ENCODE measurements at places on chromosomes 13 and 19. TPM values are rescaled to one million over a fixed set of nuclear protein-coding genes. Genes with fewer than 3 reads are reported as not detected.

GRCh38 chr19:3792114-3792513 is 5.9 kb upstream of the MATK start:
- DNase-seq: no peak

DNA sequence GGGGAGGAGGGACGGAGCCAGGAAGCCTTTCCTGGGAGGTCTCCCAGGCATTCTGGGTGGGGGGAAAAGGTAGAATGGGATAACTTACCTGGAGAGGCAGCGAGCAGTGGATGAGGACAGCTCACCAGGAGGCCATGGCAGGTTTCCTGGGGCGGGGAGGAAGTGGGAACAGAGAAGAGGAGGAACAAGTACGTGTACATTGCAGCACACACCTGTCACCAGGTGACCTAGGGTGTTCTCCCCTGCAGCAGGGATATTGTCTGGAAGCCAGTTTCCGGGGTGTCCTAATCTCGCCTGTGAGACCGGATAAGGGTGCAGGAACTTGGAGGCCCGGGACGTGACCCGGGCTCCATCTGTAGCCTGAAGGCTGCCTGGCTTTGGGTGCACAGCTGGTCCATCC is at the start of gene FUT3:
TSS of gene FUT3 (minus strand) at position 148 of the 400 bp plus-strand sequence.
- DNase-seq: no peak

- DNase-seq: no peak
Observed at GRCh38 chr19:34731964-34732363, 2.1 kb upstream of the ZNF181 start.

DNA sequence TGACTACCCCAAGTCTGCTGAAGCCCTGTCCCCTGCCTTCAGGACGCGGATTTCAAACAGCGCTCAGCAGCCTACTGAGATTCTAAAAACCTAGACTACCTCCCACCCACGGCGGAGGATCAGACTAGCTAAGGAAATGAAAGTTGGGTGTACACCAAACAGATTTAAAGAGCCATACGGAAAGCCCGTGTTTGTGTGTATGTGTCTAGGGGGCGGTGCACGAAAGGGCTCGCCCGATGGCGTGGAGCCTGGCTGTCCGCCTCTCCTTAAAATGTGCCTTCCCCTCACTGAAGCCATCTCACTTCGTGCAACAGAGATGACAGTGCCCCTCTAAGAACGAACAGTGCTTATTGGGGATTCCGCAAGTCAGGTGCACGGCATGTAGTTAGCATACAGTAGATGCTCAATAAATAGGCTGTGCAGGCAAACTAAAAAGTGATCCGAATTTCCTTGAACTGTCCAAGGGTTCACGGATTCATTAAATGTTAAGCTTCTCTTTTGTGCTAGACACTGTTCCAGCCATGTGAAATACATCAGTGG is 639 bp downstream of the LENG1 start:
- DNase-seq: no peak

DNA sequence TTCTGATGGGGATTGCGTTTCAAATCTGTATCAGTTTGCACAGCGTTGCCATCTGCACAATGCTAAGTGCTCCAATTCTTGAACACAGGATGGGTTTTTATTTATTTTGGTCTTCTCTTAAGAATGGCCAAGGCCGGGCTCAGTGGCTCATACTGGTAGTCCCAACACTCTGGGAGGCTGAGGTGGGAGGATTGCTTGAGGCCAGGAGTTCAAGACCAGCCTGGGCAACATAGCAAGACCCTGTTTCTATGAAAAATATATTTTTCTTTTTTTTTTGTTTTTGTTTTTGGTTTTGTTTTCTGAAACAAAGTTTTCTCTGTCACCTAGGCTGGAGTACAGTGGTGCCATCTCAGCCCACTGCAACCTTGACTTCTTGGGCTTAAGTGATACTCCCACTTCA is 5.5 kb upstream of the YJEFN3 start:
- DNase-seq: no peak

- peak; percentile 61 for DNase-seq
Observed at GRCh38 chr13:110044551-110045111, 258.2 kb upstream of the IRS2 start.

- no peak for DNase-seq
Observed at GRCh38 chr19:16298334-16298733, 26.3 kb upstream of the KLF2 start.

GRCh38 chr13:40652588-40652940 is 13.9 kb downstream of the FOXO1 start:
- DNase-seq: no peak

GRCh38 chr13:31945202-31945961 is 86.2 kb upstream of the FRY start:
- DNase-seq: no peak

DNA sequence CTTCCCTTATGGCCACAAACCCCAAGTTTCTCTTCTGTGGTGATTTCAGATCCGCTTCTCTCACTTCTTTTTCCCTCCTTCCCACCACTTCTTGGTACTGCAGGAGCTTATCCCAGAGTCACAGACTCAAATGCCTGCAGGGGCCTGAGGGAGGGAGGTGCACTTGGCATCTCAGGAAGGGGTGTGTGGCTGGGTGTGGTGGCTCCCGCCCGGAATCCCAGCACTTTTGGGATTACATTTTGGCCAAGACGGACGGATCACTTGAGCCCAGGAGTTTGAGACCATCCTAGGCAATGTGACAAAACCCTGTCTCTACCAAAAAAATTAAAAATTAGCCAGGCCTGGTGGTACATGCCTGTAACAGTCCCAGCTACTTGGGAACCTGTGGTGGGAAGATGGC is 5.6 kb downstream of the USF2 start:
- DNase-seq: no peak

- no peak for DNase-seq
Observed at GRCh38 chr19:19368087-19368486, 37.4 kb upstream of the GATAD2A start.

DNA sequence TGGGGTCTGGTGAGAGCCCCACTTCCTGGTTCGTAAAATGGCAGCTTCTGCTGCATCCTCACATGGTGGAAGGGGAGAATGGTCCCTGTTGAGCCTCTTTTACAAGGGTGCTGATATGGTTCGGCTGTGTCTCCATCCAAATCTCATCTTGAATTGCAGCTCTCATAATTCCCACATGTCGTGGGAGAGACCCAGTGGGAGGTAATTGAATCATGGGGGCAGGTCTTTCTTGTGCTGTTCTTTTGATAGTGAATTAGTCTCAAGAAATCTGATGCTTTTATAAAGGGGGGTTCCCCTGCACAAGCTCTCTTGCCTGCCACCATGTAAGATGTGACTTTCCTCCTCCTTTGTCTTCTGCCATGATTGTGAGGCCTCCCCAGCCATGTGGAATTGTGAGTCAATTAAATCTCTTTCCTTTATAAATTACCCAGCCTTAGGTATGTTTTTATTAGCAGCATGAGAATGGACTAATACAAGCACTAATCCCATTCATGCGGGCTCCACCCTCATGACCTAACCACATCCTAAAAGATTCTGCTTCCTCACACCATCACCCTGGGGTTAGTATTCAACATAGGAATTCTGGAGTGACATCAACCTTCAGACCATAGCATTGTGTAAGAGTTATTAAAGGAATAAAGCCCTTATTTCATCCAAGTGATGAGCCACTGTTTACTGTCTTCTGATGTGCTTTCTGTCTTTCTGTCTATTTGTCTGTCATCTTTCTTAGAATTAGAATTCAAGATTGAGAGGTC is 159.0 kb upstream of the IRS2 start:
- DNase-seq: no peak

GRCh38 chr19:39497701-39497995 is 1.1 kb upstream of the DLL3 start:
- DNase-seq: no peak

- DNase-seq: no peak
Observed at GRCh38 chr13:41470196-41470595, 12.8 kb downstream of the RGCC start.

ANKRD10 gene
- polyA plus RNA-seq: 52.5 TPM

GPX4 gene
- polyA plus RNA-seq: 1,257 TPM

MEIOSIN gene
- not detected for polyA plus RNA-seq

RBM42 gene
- polyA plus RNA-seq: 101 TPM
